ENCODE measurements at places on chromosomes 5 and 9.

GRCh38 chr5:31463351-31463750 lies 68.5 kb downstream of the DROSHA start:
- DNase-seq, result no peak

DNA sequence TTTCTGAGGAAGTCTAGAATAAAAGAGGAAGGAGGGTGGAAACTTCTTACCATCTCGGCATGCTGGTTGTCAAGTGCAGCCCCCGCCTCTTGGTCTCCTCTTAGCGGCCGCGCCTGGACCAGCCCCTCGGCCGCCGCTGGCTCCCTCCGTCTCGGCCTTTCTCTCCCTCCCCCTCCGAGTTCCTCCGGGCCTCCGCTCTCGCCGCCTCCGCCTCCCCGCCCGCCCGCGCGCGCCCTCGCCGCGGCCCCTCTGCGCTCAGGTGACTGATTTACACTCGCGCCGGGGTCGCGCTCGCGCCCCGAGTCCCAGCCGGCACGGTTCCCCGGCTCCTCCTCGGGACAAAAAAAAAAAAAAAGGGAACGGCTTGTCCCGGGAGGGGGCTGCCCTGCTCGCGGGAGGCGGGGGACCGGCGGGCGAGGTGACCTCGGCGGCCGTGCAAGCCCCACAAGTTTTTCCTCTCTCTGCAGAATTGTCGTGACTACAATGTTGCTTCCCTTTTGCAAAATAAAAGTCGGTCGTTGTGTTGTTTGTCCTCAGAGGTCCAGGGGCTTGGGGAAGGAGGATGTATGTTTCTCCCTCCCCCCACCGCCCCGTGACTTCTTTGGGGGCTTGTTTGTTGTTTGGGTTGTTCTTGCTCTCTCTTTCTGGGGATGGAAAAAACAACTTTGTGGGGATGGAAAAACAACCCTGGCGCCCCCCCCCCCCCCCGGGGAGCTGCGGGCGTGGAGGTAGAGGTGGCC lies at the start of gene BNC2:
BNC2 (minus strand) TSS at position 75 of the 740 bp plus-strand sequence; CDS start at position 53, 22 bp downstream.
- no peak for DNase-seq

DNA sequence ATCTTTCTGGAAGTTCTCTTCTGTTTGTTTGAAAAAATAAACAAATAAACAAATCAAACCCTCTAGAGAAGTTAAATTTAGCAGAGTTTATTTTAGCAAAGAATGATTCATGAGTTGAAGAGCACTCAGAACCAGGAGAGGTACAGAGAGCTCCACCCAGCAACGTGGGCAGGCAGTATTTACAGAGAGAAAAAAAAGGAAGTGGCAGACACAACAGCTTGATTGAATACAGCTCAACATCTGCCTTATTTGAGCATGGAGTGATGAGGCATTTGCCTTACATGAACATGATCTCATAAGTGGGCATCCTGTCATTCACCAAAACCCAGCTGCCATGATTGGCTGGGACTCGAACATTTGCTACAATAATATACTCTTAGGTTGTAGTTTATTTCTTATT lies 381.6 kb upstream of the ADAMTS16 start:
- DNase-seq, result no peak

GRCh38 chr9:124454296-124454695 lies 4.0 kb downstream of the ADGRD2 start:
- DNase-seq, result no peak
